ENCODE measurements at places on chromosomes 1 and 21. TPM values are rescaled to one million over a fixed set of nuclear protein-coding genes. Genes with fewer than 3 reads are reported as not detected.

DNA sequence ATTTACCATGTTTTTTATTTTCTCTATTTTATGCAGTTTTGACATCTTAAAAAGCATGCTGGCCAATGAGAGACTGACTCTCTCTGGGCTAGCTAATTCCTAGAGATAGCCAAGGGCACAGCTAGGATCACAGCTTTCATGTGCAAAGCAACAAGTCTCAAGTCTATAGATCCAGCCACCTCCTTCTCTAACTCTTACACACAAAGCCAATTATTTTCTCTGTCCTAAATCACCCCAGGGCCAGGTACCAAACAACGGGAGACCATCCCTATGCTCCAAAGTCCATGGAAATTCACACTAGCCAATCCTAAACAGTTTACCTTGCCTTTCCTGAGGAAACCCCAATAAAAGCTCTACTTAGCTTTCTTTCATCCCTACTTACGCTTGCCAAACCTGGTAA is 38.0 kb downstream of the ARHGAP29 start:
- DNase-seq: no peak

DNA sequence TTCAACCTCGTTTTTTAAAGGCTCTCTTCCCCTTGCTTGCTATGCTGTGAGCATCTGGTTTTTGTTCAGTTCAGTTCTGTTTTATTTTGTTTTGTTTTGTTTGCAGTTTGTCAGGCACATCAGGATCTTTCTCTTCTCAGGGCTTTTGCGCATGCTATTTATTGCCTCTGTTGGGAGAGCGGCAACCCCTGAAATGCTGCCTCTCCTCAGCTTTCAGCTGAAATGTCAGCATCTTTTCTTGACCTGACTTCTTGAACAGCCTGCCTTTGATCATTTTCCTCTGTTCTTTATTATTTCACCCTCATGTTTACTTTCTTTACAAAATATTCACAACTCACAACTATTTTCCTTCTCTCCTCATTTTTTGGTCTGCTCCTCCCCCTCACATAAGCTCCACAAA is 50.4 kb upstream of the RC3H1 start:
- no peak for DNase-seq

GRCh38 chr1:185207980-185208602 is 51.1 kb downstream of the SWT1 start:
- DNase-seq: no peak

DNA sequence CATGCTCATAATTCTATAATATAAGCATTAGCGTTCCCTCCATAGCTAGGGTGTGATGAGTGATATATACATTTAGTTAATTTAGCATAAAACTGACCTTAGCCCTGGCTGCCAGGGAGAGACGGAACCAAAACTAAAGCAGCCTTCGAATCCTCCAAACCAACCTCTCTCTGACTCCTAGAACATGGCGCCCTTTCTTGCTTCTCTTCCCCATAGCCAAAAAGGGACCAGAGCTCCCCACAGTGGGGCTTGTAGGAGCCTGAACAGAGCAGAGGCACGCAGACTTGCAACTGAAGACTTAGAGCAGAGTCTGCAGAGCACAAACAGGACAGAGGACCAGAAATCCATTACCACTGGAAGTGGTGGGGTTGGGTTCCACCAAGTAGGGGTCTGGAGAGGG is 17.7 kb downstream of the IRF2BP2 start:
- DNase-seq: no peak

- no peak for DNase-seq
These were observed 18.6 kb downstream of the PDE9A start for GRCh38 chr21:42671778-42672593.

DNA sequence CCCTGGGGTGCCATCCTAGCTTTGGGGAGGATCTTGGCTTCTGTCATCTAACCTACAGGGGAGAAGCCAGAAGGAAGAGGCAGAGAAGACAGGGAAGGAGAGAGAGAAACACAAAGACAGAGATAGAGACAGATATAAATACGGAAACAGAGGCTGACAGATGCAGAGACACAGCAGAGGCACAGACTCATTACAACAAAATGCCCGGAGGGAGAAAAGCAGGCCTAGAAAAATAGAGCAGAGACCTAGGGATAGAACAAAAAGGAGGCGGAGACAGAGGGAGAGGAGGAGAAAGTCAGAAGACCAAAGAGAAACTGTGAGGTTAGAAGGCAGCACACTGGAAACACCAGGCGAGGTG is 1.9 kb downstream of the PEAR1 start:
- DNase-seq: no peak

- no peak for DNase-seq
These were observed 22.7 kb downstream of the C21orf91 start for GRCh38 chr21:17796503-17796902.

- no peak for DNase-seq
These were observed 19.8 kb upstream of the UBR4 start for GRCh38 chr1:19229828-19230325.

The PPIAL4G gene
- 0.27 TPM for total RNA-seq

The GUCA2B gene
- total RNA-seq: not detected

The TCHHL1 gene
- not detected for total RNA-seq

The RCSD1 gene
- 75.0 TPM for total RNA-seq

The PKP1 gene
- total RNA-seq: not detected

The TCHH gene
- total RNA-seq: 0.02 TPM

The TNFRSF14 gene
- total RNA-seq: 253 TPM

The MNDA gene
- not detected for total RNA-seq
